ENCODE measurements at places on chromosomes 16 and 17. TPM values are rescaled to one million over a fixed set of nuclear protein-coding genes. Genes with fewer than 3 reads are reported as not detected.

Gene CPHXL2
- not detected for total RNA-seq

Gene AIPL1
- not detected for total RNA-seq

Gene MYH8
- total RNA-seq, result not detected

DNA sequence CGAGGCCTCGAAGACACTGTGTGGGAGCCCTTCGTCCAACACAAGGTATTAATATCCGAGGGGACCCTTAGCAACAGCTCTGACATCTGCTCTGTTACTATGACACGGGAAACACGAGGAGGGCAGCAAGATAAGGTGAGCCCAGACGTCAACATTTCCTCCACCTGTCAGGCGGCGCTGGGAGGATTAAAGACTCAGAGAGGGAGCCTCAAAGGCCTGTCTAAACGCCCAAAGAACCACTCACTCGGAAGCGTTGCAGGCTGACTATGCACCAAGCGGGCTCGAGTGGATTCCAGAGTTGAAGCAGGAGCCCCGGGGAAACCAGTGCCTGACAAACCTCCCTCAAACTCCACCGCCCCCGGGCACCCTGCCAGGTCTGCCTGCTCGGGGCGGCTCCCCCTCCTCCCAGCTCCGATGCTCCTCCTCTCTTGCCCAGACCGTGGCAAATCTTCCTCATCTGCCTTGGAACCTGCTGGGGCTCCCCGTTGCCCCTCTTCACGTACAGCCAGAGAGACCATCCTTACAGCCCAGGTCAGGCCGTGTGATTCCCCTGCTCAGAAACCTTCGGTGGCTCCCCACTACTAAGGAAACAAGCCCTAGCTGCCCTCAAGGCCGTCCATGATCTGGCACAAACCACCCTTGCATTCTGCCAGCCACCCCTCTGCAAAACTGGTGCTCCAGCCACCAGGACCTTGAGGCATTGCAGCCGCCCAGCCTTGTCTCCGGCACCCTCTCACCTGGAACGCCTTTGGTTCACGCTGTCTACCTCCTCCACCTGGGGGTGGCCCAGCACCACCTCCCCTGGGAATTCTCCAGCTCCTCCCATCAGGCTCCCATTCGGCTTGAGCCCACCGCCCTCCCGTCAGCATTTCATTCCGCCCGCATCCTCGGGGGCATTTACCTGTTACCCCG is 16.2 kb downstream of the RPH3AL start:
- DNase-seq, result peak; percentile 81
- peaks cover 23% of the 10 kb centered on the region for H3K4me1 ChIP-seq
- no peaks in the 10 kb centered on the region for H3K27me3 ChIP-seq

- no peaks in the 10 kb centered on the region for H3K27me3 ChIP-seq
- peaks cover 50% of the 10 kb centered on the region for H3K36me3 ChIP-seq
- H3K4me1 ChIP-seq, result no peaks in the 10 kb centered on the region
- H3K4me3 ChIP-seq, result no peak overlapping the region
- no peak overlapping the region for H3K27ac ChIP-seq
Observed at GRCh38 chr16:57026778-57027062, 37.4 kb downstream of the NLRC5 start.

GRCh38 chr17:75896415-75897159 is at the start of gene TRIM65:
TRIM65 (minus strand) TSS chr17:75896951; CDS start chr17:75896937, 14 bp downstream.
- H3K27me3 ChIP-seq, result no peaks in the 10 kb centered on the region
- peaks cover 21% of the 10 kb centered on the region for H3K4me1 ChIP-seq
- H3K27ac ChIP-seq, result peak within 1 kb of the TSS; percentile 94
- peak; percentile 97 for DNase-seq
- H3K36me3 ChIP-seq, result peaks cover 47% of the 10 kb centered on the region
- peak within 1 kb of the TSS; percentile 82 for H3K4me3 ChIP-seq

DNA sequence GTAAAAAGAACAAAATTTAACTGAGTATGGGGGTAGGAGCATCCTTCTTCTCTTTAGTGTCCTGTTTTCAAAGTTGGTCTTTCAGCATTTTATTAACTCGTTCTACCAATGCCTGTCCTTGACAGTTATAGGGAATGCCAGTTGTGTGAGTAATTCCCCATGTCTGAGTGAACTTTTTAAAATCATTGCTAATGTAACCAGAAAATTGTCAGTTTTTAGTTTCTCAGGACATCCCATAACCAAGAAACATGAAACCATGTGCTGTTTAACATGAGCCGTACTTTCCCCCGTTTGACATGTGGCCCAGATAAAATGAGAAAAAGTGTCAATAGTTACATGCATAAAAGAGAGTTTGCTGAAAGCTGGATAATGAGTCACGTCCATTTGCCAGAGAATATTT is 71.4 kb upstream of the ARL4D start:
- H3K36me3 ChIP-seq, result no peaks in the 10 kb centered on the region
- H3K4me1 ChIP-seq, result no peaks in the 10 kb centered on the region
- H3K27ac ChIP-seq, result no peak overlapping the region
- no peak overlapping the region for H3K4me3 ChIP-seq

GRCh38 chr16:84754353-84754856 is 54.6 kb downstream of the USP10 start:
- no peak overlapping the region for H3K4me3 ChIP-seq
- no peaks in the 10 kb centered on the region for H3K36me3 ChIP-seq
- DNase-seq, result no peak
- peaks cover 13% of the 10 kb centered on the region for H3K4me1 ChIP-seq
- H3K27ac ChIP-seq, result peak overlapping the region; percentile 52

DNA sequence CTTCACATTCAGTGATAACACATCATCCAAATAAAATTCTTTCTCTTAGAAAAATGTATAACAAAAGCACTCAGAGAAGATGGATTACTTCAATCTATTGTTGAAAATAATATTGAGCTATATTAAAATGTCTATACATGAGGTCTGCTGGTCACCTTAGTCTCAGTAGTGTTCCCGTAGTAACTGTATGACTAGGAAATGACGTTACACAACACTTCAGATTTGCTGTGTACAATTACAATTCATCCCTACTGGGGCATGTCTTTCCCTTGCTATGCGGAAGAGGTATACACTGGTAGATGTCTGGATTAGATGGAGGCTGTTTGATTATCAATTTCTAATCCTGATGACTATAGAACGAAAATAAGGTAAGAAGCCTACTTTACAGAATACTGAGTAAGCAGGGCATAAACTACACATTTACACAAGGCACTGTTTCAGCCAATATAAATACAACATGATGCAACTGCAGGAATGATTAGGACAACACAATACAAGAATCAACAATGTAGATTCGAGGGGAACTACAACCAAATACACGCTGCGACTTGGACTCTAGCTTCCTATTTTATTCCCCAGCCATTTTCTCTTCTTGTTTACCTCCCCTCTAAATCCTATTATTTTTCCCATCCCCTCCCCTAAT is 982.5 kb upstream of the CDH8 start:
- no peaks in the 10 kb centered on the region for H3K36me3 ChIP-seq
- H3K27ac ChIP-seq, result no peak overlapping the region
- DNase-seq, result no peak
- H3K4me1 ChIP-seq, result no peaks in the 10 kb centered on the region
- no peaks in the 10 kb centered on the region for H3K27me3 ChIP-seq

DNA sequence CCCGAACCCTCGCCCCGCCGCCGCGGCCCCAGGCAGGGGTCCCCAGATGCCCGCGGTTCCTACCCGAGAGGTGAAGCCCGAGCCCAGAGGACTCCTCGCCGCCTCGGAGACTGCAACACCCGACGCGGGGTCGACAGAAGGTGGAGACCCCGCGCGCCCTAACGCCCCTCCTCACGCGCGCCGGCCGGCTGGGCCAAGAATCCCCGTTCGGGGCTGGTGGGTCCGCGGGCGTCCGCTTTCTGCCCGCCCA is 515 bp downstream of the SUMO2 start:
- H3K27ac ChIP-seq, result peak overlapping the region; percentile 98
- peaks cover 31% of the 10 kb centered on the region for H3K4me1 ChIP-seq
- H3K36me3 ChIP-seq, result peaks cover 16% of the 10 kb centered on the region
- DNase-seq, result no peak

DNA sequence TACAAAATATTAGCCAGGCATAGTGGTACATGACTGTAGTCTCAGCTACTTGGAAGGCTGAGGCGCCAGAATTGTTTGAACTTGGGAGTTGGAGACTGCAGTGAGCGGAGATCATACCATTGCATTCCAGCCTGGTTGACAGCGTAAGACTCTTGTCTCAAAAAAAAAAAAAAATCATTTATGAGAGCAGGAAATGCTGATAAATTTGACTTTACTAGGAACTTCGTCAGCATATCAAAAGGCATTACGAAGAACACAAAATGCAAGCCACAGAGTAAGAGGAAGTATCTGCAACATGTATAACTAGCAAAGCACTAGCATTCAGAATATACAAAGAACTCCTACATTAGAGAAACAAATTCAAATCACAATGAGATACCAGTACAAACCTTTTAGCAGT is 279.3 kb downstream of the ZFHX3 start:
- H3K27me3 ChIP-seq, result no peaks in the 10 kb centered on the region
- no peaks in the 10 kb centered on the region for H3K36me3 ChIP-seq
- H3K4me3 ChIP-seq, result no peak overlapping the region

DNA sequence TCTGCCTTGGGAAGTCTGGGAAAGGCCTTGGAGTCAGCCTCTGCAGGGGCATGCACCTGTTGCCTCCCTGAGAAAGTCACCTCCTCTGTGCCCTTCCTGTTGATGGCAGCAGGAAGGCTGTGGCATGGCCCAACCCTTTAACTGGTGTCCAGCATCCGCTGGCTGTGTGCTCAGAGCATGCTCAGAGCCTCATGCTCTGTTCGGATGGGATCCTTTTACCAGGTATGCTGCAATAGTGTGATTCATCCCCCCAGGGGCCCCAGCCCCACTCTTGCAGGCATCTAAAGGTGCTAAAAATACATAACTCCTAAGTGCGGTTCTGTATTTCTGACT is 24.9 kb downstream of the KLHL36 start:
- H3K4me1 ChIP-seq, result no peaks in the 10 kb centered on the region
- DNase-seq, result no peak
- no peak overlapping the region for H3K27ac ChIP-seq
- H3K36me3 ChIP-seq, result no peaks in the 10 kb centered on the region
- H3K27me3 ChIP-seq, result no peaks in the 10 kb centered on the region

DNA sequence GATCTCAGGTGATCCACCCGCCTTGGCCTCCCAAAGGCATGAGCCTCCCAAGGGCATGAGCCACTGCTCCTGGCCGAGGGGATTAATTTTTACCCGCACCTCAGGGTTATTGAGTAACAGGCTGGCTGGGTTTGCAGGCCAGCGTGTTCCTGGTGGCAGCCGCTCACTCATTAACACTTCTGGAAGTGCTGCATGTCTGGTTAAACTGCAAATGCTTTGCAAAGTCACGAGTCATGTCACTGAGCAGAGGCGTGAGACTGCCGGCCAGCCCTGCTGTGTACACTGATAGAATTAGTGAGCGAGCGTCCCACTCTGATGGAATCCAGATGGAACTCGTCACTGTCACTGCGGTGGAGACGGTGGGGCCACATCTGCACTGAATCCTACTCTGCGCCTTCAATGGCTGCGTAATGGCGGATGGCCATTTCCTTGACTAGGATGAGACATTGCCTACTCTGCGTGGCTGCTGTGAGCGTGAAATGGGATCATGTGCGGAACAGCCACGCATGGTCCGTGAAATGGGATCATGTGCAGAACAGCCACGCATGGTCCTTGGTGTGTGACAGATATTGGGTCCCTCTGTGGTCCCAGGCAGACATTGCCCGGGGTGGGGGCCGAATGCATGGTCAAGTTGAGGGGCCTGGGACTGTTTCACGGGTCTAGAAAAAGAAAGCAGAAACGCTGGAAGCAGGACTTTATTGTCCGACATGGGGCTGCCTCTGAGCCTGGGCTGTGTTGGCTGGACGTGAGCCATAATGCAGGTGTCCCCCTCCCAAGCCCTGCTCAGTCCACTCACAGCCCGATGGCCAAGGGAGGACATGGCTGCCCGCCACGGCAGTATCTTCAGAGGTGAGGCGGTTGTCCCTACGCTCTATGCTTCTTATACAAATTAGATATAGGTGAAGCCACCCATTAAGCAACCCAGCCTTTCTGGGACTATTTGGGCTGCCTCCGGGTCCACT is 740 bp upstream of the SLC5A10 start:
- no peak overlapping the region for H3K27ac ChIP-seq
- H3K4me1 ChIP-seq, result no peaks in the 10 kb centered on the region
- peak; percentile 44 for DNase-seq
- no peaks in the 10 kb centered on the region for H3K36me3 ChIP-seq

DNA sequence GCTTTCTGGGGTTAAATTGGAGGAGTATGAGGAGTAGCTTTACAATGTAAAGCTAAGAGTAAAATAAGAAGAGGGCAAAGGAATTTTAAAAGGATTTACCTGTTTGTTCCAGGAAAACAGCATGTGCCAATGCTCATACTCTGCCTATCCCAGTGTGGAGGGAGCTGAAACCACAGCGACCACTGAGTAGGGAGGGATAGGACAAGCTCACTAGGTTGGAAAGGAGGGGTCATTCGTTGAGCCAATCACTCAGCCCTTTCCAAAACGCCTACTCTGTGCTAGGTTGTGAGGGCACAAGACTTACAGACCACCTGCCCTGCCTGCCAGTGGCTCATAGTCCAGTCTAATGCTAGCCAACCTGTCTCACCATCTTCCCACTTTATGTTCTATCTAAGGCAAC is 1.1 kb upstream of the DNAJC7 start:
- no peak for DNase-seq
- H3K36me3 ChIP-seq, result peaks cover 18% of the 10 kb centered on the region
- peak overlapping the region; percentile 95 for H3K4me3 ChIP-seq
- H3K27me3 ChIP-seq, result no peaks in the 10 kb centered on the region

DNA sequence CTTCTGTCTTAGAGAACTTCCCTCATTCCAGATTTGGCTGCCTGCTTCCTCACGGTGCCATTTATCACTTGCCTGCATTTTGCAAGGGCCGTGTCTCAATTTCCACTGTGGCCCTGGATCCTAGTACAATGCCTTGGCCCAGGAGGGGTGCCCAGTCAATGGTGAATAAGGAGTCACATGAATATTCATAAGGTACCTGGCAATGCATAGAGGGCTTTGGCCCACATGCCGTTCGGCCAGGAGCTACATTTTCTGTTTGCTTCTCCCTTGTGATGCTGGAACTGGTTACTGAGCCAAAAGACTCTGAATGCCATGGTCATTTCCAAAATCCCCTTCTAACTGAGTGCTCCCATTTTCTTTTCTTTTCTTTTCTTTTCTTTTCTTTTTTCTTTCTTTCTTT is 4.8 kb upstream of the PIRT start:
- no peaks in the 10 kb centered on the region for H3K27me3 ChIP-seq
- no peak for DNase-seq
- no peak overlapping the region for H3K4me3 ChIP-seq
- H3K36me3 ChIP-seq, result no peaks in the 10 kb centered on the region
- H3K4me1 ChIP-seq, result no peaks in the 10 kb centered on the region

GRCh38 chr17:71320009-71320796 is 800.6 kb upstream of the SOX9 start:
- no peaks in the 10 kb centered on the region for H3K27me3 ChIP-seq
- H3K36me3 ChIP-seq, result no peaks in the 10 kb centered on the region
- H3K27ac ChIP-seq, result no peak overlapping the region
- no peaks in the 10 kb centered on the region for H3K4me1 ChIP-seq
- no peak overlapping the region for H3K4me3 ChIP-seq

- no peak overlapping the region for H3K27ac ChIP-seq
- no peaks in the 10 kb centered on the region for H3K27me3 ChIP-seq
- no peaks in the 10 kb centered on the region for H3K36me3 ChIP-seq
- DNase-seq, result no peak
- no peak overlapping the region for H3K4me3 ChIP-seq
Observed at GRCh38 chr16:86757704-86758040, 179.3 kb downstream of the FOXL1 start.
